Thyroid gland (tissue), 4 donors: ENCODE measurements at places on chromosomes 7 and 10. TPM values are rescaled to one million over a fixed set of nuclear protein-coding genes. Genes with fewer than 3 reads are reported as not detected.

The FGF8 gene
- not detected for total RNA-seq

- H3K36me3 ChIP-seq, result no peaks in the 10 kb centered on the region
- H3K27ac ChIP-seq, result no peak overlapping the region
- H3K27me3 ChIP-seq, result no peaks in the 10 kb centered on the region
- no peak overlapping the region for H3K4me3 ChIP-seq
- no peak for DNase-seq
Measured at GRCh38 chr10:75553550-75553949, 122.1 kb downstream of the LRMDA start.

GRCh38 chr7:11128498-11128897, 154.8 kb downstream of the PHF14 start:
- no peaks in the 10 kb centered on the region for H3K27me3 ChIP-seq
- no peak overlapping the region for H3K27ac ChIP-seq
- peaks cover 8% of the 10 kb centered on the region for H3K4me1 ChIP-seq
- DNase-seq, result no peak
- no peak overlapping the region for H3K4me3 ChIP-seq

The DOCK1 gene
- 89.7 TPM for total RNA-seq

- H3K27me3 ChIP-seq, result no peaks in the 10 kb centered on the region
- no peak overlapping the region for H3K4me3 ChIP-seq
- no peaks in the 10 kb centered on the region for H3K36me3 ChIP-seq
- H3K4me1 ChIP-seq, result no peaks in the 10 kb centered on the region
- no peak for DNase-seq
Measured at GRCh38 chr7:70589010-70589409, 542.9 kb upstream of the GALNT17 start.
